MG63 (cell line): ENCODE measurements at places on chromosomes 3 and 15. TPM values are rescaled to one million over a fixed set of nuclear protein-coding genes. Genes with fewer than 3 reads are reported as not detected.
A peak's percentile ranks its signal among the peaks of the same experiment; 100 is the strongest.

GRCh38 chr3:63931290-63931689 lies 19.1 kb upstream of the SCAANT1 start:
- no peak for DNase-seq

PRRT3 gene
- total RNA-seq, result 0.23 TPM in 1 of 2 replicates, not detected in the other

GRCh38 chr3:180913581-180914404 lies 1.3 kb downstream of the FXR1 start:
- no peak for DNase-seq

- no peak for DNase-seq
Observed at GRCh38 chr3:63940389-63940757, 28.2 kb upstream of the SCAANT1 start.

GRCh38 chr3:125154800-125155269 lies 57.7 kb downstream of the SLC12A8 start:
- no peak for DNase-seq

RLBP1 gene
- total RNA-seq, result not detected in 2 replicates

HGD gene
- not detected in 2 replicates for total RNA-seq

GRCh38 chr3:354432-354831 lies 157.9 kb downstream of the CHL1 start:
- DNase-seq, result peak; percentile 11

GRCh38 chr15:67550522-67550921 lies 8.0 kb downstream of the MAP2K5 start:
- DNase-seq, result no peak

CCDC13 gene
- 0.59 and 10.2 TPM in 2 replicates for total RNA-seq

GRCh38 chr15:67109141-67110034 lies 44.0 kb downstream of the SMAD3 start:
- DNase-seq, result peak; percentile 55

VIPR1 gene
- not detected in 2 replicates for total RNA-seq

GRCh38 chr15:95113041-95113440 lies 881.7 kb downstream of the MCTP2 start:
- DNase-seq, result no peak

DNA sequence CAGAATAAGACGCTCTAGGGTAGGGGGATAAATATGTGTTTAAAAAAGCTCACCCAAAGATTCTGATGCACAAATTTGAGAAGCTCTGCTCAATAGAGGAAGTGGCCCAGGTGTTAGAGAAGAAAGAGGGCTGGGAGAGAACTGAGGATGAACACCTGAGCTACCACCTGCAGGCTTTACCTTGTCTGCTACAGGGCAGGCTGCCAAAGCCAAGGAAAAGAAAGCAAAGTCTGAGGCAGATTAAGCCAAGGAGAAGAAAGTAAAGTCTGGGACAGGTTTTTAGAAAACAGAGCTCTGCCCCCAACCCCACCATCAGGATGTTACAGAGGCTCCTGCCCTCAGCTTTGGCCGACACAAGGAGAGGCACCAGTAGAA lies 92.9 kb downstream of the THRB start:
- DNase-seq, result no peak

GRCh38 chr15:74369084-74369745 lies 1.8 kb upstream of the CYP11A1 start:
- no peak for DNase-seq

NEK10 gene
- 4.1 and 4.7 TPM in 2 replicates for total RNA-seq

DNA sequence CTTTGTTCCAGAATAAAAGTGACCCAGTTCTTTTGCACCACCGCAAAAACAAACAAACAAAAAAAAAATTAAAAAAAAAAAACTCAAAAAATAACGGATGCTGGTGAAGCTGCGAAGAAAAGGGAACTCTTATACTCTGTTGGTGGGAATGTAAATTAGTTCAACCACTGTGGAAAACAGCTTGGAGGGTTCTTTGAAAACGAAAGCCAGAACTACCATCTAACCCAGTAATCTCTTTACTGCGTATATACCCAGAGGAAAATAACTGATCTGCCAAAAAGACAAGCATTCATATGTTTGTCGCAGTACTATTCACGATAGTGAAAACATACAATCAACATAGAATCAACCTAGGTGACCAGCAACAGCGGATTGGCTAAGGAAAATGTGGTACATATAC lies 298.9 kb upstream of the CBLB start:
- DNase-seq, result no peak

GRCh38 chr3:30428251-30428650 lies 178.2 kb upstream of the TGFBR2 start:
- DNase-seq, result no peak
